Stimulated activated CD4-positive, alpha-beta T cell treated with anti-CD3 and anti-CD28 coated beads, Interleukin-1b, Interleukin-23, amount 100 ng/mL, for 1 hour (primary cell): ENCODE measurements at places on chromosomes 7 and 10.

- no peak for DNase-seq
Measured at GRCh38 chr7:136400877-136401276, 423.7 kb upstream of the MTPN start.

- no peak for DNase-seq
Measured at GRCh38 chr10:103816431-103816830, 38.9 kb downstream of the SH3PXD2A start.

- no peak for DNase-seq
Measured at GRCh38 chr10:119219871-119220270, 12.5 kb downstream of the GRK5 start.

GRCh38 chr7:106736508-106737201 is 75.7 kb upstream of the CCDC71L start:
- DNase-seq, result no peak

DNA sequence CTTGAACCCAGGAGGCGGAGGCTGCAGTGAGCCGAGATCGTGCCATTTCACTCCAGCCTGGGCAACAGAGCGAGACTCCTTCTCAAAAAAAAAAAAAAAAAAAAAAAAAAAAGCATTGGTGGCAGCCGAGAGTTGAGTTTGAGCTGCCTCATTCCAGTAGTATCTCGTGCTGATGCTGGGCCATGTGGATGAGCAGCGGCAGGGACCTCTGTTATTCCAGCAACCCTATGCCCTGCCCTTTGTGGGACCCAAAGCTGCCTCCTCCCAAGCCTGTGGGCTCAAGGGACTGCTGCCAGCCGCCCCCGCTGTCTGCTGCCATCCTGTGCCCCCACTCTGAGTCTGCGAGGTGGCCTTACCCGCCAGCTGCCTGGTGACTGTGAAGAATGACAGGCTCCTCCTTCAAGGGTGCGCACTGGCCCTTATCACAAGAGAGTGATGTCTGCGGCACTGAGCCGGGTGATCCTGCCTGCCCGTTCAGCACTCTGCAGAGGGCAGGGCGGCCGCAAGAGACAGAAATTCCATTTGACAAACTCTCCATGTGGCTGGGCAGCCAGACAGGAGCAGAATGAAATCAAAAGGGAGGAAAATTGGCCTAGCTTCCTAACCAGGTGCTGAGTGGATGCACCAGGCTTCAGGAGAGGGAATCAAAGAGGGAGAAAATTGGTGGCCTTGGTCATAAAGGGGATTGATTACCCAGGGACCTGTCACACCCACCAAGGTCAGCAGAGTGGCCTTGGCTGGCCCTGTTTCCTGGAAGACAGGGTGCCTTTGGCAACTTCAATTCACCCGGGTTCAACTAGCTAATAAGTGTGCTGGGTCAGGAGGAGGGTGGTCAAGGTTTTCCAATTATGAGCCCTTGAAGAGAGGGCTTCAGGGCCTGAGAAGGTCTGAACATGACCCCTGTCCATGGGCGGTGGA is 65.3 kb upstream of the ZMIZ1 start:
- no peak for DNase-seq

DNA sequence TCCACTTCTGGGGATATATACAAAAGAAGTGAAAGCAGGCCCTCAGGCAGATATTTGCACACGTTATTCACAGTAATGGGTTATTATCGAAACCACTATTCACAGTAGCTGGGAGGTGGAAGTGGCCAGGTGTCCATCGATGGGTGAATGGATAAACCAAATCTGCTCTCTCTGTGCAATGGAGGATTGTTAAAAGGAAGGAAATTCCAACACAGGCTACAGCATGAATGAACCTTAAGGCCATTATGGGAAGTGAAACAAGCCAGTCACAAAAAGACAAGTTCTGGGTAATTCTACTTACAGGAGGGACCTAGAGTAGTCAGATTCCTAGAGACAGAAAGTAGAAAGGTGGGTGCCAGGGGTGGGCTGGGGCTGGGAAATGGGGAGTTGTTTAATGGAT is 48.5 kb upstream of the BHLHA15 start:
- no peak for DNase-seq

- no peak for DNase-seq
Measured at GRCh38 chr10:8187171-8187666, 132.7 kb downstream of the GATA3 start.

- no peak for DNase-seq
Measured at GRCh38 chr10:102813734-102814452, 23.3 kb downstream of the CYP17A1 start.

- DNase-seq, result no peak
Measured at GRCh38 chr7:72183835-72184234, 228.3 kb downstream of the CALN1 start.

GRCh38 chr10:88179831-88180230 is 316.4 kb downstream of the PTEN start:
- DNase-seq, result no peak

GRCh38 chr7:4692055-4692454 is 10.0 kb downstream of the FOXK1 start:
- DNase-seq, result no peak

DNA sequence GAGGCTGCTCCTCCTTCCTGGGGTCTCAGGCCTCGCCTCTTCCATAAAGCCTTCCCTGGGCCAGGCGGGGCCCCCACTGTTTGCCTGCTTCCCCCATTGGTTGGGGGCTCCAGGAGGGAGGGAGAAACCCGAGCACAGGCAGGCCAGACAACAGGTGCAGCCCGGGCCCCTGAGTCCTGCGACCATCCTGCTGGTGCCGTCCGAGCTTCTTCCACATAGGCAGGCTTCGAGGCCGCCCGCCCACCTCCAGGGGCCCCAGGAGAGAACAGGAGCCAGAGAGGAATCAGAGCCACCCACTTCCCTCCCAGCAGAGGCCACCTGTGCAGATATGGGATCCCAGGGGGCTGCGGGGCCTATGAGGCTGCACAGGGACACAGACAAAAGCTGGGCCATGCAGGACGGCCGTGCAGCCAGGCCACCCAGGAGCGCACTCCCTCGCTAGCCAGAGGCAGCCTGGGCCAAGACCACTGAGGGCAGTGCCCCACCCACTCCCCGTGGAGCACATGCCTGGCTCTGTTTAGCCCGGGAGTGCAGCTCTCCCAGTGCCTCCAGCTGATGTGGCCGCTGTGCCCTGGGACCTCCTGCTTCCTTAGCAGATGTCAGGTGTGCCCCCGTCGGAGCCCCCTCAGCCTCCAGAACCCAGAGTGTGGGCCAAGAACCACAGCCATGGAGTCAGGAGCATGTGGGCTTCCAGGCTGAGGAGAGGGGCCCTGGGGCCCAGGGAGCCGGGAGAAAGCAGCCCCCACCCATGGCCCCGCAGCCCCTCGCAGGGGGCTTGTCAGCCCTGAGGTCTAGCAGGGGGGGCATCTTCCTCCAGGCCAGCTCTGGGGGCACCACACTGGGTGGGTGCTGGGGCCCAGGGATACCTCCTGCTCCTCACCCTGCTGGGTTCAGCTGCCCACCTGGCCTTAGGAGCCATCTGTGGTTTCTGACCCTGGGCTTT is 59.9 kb upstream of the INPP5A start:
- DNase-seq, result no peak

DNA sequence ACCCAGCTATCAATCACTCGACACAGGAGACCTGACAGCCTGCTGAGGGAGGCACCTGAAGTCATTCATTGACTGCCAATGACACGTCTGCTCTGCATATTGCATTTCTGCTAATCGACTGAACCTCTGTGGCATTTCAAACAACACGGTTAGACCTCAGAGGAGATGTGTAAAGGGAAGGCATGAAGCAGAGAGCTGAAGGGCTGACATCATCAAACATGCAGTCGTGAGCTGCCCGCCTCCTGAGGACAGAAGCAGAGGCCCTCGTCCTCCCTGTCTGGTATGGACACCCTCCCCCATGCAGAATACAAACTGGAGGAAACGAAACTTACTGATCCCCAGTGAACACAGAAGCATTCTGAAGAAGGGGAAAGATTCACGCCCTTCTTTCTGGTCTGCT is 462.6 kb upstream of the MGMT start:
- DNase-seq, result no peak
